ENCODE measurements at places on chromosomes 2 and 18. TPM values are rescaled to one million over a fixed set of nuclear protein-coding genes. Genes with fewer than 3 reads are reported as not detected.

SPATA3 gene
- not detected for polyA plus RNA-seq

ANKRD53 gene
- polyA plus RNA-seq, result 0.90 TPM

DNA sequence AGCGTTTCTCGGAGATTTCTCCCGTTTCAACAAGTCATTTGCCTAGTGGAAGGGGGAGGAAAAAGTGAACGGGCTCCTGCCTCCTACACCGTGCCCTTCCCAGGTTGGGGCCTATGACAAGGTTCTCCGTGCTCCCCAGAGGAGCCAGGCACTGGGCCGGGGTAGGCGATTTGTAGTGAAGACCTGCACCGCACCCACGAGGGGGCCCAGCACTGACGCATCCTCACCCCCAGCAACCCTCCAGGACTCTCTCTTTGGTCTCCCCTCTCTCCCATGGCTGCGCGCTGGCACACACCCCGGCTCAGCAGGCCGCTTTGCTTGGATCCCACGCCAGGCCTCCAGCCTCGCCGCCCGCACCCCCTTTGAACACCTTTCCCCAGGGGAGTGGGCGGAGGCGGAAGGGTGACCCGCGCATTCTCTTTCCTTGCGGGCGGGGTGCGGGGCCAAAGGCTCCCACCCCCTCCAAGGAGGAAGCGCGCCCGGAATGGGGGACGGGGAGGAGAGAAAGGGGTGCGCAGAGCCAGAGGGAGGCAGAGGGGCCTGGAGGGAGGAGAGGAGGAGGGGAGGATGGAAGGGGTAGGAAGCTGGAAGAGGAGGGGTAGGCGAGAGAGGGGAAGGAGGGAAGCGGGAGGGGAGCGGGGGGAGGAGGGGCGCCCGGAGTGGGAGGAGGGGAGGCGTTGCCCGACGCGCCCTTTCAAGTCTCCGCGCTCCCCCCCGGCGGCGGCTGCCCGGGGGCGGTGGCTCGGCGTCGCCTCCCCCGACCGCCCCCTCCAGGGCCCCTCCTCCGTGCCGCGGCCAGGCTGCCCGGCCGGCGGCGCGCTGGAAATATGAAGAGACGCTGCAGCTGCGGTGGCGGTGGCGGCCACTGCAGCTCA lies at the start of gene APCDD1:
Gene APCDD1, plus strand, starts transcription at position 830 of the 875 bp plus-strand sequence. CDS start 347 bp downstream, outside the sequence.
- peak; percentile 83 for DNase-seq

DNA sequence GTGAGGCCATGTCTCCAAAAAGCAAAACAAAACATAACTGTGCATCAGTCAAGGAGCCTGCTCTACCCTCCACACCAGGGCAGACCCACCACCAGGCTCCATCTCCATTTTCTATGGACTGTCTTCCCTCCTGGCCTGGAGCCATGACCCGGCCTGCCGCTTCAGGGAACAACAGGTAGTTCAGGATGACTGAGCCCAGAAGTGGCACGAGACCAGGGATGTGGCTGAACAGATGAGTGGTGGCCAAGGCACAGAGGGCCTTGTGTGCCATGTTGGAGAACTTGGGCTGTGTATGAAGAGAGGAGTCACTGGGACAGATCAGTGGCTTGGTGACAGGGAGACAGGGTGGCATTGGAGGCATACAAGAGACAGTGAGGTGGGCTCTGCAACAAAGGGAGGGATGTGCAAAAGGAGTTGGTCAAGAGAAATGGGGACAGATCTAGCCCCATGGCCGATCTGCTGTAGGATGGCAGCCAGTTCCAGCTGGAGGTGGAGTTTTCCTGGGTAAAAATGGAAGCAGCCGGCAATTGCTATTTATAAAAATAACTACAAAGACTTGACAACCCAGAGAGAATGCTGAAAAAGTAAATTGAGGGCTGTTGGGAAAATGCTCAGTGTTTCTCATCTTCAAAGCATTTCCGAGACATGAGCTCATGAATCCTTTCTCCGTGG lies 35.0 kb downstream of the TMEM177 start:
- no peak for DNase-seq

- DNase-seq, result no peak
Measured at GRCh38 chr2:24287171-24287570, 73.2 kb downstream of the ITSN2 start.

- DNase-seq, result no peak
Measured at GRCh38 chr2:229164545-229165249, 106.4 kb downstream of the PID1 start.

DNA sequence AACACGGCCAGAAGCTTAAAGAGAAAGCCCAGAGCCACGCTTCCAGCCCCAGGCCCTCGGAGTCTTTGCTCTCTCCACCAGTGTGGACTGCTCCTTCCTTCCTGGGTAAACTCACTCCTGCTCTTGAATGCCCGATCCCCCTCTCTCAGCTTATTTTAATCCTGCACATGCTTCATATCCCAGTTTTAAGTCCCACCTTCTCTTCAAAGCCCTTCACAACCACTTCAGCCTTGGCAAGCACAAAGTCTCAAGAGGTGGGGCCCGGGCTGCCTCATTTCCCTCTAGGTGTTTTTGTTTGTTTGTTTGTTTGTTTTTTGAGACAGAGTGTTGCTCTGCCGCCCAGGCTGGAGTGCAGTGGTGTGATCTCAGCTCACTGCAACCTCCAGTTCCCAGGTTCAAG lies 21.6 kb upstream of the CREG2 start:
- DNase-seq, result no peak

- DNase-seq, result no peak
Measured at GRCh38 chr2:102674370-102674769, 55.0 kb downstream of the SLC9A2 start.

GRCh38 chr2:65501074-65501473 lies 68.7 kb upstream of the SPRED2 start:
- no peak for DNase-seq

DNA sequence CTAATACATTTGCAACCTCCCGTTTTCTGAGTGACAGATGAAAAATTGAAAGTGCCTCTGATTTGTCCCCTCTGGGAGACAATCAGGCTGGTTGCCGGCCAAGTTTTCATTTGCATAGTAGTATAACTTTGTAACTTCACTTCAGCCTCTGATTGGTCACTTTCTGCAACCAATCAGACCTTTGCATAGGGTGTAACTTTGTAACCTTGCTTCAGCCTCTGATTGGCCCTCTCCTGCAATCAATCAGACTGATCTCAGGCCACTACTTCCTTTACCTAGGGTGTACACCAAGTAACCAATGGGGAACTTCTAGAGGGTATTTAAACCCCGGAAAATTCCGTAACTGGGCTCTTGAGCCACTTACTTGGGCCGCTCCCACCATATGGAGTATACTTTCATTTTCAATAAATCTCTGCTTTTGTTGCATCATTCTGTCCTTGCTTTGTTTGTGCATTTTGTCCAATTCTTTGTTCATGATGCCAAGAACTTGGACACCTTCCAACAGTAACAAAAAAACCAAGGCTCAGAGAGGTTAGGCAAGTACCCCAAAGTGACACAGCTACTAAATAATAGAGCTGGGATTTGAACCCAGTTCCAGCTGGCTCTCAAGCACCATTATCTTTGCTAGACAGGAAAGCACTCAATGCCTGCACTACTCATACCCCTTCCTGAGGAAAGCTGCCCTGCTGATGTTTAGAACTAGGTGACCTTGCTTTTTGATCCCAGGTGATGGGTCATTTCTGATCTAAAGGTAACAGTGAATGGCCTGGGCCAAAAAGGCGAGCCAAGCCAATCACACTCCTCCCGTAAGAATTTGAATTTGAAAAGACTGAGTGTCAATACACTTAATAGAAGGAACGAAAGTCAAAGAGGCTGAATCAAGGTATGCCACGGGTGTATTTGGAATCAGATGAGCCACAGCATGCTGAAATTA lies 10.9 kb upstream of the MYOM1 start:
- no peak for DNase-seq

- DNase-seq, result no peak
Measured at GRCh38 chr18:3524706-3525105, 74.7 kb downstream of the TGIF1 start.

GRCh38 chr2:113156278-113157117 lies 17.3 kb upstream of the PSD4 start:
- DNase-seq, result no peak
